ENCODE measurements at places on chromosomes 1 and 21.

GRCh38 chr1:12434174-12434573 is 183.8 kb downstream of the DHRS3 start:
- DNase-seq, result peak; percentile 32

- DNase-seq, result no peak
Observed at GRCh38 chr1:31183126-31183525, 56.6 kb downstream of the NKAIN1 start.

DNA sequence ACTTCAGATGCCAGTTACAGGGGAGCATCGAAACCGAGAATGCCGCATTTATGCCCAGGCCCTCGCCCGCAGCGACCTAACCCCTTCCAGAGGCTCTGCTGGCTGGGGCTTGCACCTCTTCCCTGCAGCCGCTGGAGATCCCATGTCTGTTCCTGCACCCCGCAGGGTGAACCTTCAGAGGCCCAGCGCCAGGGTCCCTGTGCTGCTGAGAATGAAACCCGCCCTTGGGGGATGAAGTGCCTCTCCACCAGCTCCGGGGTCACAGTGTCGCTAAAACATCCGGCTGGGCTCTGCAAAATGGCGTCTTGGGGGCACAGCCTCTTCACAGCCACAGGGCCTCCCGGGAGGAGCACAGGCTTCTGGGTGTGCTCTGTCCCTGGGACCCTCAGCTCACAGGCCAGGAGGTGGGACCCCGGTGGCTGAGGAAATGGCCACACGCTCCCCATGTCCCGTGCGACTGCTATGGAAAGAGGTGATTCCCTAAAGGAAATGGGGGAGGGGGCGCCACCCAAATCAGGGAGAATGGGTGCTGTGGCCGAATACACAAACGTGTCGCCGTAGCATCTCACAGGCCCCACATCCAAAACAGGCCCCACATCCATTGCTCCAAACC is 39.9 kb upstream of the TSPEAR start:
- DNase-seq, result no peak

- no peak for DNase-seq
Observed at GRCh38 chr1:46408356-46409062, 14.4 kb downstream of the FAAH start.

DNA sequence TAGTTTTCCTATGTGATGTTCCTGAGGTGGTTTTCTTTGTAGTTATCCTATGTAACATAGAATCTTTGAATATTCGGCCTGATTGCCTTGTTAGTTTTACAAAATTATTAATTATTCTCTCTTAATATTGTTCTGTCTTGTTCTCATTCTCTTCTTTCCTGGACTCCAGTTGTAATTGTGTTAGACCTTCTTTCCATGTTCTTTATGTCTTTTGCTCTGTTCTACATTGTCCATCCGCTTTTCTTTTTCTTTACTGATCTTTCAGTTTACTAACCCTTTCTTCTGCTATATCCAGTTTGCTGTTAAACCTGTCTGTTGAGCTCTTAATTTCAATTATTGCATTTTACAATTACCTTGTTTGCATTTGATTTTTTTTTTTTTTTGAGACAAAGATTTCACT is 89.3 kb downstream of the PEX14 start:
- no peak for DNase-seq

DNA sequence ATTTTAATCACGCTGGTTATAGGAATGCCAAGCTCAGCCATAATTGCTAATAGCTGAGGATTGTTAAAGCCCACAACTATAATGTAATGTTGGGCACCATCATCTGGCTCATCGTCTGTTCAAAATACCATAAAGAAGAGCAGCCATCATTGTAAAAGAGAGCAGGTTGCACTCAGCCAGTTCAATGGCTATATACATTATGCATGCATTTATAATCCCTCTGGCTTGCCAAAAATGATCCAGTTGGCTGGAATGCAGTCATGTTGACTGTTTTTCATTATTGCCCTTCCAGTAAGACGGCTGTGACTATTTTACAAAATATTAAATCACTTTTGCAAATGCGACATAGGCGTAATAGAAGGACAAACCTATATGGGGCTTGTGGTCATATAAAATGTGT is 85.3 kb downstream of the SPAG17 start:
- DNase-seq, result no peak

DNA sequence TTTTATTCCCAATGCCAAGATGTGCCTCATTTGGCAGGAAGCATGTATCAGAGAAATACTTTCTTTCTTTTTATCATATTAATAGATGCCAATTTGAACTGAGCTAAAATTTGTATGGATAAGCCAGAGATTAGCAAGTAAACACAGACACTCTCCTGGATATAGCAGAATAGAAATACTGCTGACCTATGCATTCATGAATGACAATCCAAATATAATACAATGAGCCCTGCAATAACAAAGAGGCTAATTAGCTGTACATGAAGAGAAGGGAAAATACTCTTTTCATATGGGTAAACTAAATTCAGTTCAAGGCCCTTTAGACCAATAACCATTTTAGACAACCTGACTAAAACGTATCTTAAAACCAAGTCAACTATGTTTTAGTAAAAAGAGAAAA is 388.1 kb upstream of the NR5A2 start:
- DNase-seq, result no peak

DNA sequence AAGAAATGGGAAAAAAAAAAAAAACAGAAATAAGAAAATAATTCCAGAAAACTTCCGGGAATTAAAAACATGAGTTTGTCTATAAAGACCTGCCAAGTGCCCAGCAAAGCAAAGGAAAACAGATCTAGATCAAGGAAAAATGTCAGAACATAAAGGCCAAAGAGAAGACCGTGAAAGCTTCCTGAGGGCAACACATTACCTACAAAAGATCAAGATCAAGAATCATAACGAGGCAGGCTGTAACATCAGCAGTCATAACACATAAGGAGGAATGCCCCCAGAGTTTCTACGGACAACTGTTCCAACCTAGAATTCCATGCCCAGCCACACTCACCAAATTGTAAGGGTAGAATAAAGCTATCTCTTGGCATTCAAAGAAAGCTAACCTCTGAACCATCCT is 3.8 kb downstream of the CCSAP start:
- DNase-seq, result no peak

DNA sequence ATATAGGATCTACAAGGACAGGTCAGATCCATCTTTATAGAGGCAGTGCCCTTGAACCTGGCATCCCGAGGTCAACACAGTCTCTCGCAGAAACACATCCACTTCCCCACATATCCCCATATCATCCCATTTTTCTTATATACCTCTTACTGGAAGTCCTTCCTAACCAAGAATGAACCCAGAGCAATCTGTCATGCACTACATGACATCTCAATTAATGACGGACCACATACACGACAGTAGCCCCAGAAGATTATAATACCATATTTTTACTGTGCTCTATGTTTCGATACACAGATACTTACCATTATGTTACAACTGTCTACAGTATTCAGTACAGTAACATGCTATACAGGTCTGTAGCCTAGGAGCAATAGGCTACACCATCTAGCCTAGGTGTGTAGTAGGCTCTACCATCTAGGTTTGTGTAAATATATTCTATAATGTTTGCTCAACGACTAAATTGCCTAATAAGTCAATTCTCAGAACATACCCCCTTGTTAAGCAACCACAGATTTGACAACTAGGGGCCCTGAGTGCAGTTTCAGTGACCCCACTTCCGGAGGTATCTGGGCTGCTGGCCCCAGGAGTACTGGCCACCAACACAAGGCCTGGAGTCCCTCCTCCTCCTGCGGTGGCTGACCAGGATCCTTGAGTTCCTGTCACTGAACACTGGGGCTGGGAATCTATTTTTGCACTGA is 28.1 kb downstream of the PTPN14 start:
- DNase-seq, result no peak
